ENCODE measurements at places on chromosomes 5 and 9.

DNA sequence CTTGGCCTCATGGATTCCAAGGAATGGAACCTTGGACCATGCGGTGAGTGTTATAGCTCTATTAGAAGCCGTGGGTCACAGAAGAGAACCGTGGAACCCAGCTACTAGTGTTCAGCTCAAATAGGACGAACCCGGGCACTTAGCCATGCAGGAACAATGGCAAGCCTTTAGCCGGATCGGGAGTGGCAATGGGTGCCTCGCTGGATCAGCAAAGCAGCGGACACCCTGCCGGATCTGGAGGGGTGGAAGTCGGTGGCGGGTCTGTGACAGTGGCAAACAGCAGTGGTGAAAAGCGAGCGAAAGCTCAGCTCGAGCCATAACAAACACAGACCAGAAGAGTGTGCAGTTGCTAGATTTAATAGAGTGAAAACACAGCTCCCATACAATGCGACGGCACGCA is 2.4 kb upstream of the CDO1 start:
- no peak for DNase-seq

DNA sequence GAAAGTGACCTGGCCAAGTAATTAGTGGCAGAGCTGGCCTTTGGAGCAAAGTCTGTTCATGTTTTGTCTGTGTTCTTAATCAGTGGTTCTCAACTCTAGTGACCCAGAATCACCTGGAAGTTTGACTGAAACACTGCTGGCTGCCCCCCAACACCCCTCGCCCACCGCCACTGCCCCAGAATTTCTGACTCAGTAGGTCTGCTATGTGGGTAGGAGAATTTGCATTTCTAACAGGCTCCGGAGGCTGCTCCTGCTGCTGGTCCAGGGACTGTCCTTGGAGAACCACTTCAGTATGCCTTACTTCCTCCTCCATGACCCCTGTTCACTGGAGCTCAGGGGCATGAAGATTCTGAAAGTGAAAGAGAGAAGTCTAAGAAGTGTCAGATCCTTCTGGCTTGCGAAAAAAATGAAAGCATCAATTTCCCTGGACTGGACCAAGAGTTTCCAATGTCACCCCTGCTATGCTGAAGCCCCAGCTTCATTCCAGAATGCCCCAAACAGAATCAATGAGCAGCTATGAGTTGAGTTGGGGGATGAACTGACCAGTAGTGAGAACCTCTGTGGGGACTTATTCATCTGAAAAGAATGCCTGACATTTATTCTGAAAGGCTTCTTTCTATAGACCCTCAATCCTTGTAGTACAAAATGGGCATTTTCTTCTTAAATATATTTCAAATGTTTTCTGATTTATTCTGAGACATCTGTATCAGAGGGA is 20.8 kb upstream of the COL15A1 start:
- no peak for DNase-seq

DNA sequence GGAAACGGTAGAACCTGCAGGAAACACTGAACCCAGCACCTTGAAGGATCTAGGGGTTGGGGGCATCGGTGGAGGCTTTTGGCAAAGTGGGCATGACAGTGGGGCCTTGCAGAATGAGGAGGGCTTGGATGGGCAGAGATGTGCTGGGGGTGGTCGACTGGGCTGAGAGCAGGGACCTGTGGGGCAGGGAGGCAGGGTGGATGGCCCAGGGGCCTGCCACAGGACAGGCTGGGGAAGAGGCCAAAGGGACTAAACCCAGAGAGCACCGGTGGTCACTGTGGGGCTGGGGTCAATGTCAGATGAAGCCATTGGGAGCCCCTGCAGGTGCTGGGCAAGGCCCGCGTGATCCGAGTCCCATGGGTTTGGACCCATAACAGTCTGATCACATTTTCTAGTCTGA is 175.3 kb downstream of the DAB2IP start:
- no peak for DNase-seq

DNA sequence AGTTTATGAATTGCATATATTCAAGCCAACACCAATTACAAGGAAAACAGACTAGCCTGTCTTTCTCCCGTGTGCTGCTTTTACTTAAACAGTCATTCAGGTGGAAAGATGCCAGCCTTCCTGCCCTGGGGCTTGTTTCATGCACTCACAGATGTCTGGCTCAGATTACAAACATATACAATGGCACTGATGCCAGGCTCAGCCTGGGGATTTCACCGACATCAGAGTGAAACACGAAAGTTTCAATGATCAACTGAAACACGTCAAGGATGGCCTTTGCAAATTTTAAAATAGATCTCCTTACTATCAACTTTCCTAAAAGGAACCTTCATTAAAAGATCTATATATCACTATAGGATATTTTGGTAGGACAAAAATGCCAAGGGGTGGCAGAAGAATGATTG is 1576.5 kb downstream of the EFNA5 start:
- no peak for DNase-seq

DNA sequence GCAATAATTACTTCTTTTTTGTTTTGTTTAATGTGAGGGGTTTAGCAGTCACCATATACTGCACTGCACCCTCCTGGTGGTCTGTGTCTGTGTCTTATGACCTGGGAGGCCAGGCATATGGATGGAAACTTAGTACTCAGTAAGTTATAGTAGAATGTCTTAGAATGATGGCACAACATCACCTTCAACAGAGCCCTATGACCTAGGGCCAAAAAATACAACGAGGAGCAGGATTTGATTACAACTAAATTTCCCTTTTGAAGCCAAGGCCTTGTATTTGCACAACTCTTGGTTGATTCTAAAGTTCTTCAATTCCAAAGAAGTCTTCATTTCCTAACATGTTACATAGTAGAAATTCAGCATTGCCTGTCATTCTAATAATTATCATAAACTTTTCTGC is 422.1 kb upstream of the PIK3R1 start:
- no peak for DNase-seq
